ENCODE measurements at places on chromosomes 6 and 20.

DNA sequence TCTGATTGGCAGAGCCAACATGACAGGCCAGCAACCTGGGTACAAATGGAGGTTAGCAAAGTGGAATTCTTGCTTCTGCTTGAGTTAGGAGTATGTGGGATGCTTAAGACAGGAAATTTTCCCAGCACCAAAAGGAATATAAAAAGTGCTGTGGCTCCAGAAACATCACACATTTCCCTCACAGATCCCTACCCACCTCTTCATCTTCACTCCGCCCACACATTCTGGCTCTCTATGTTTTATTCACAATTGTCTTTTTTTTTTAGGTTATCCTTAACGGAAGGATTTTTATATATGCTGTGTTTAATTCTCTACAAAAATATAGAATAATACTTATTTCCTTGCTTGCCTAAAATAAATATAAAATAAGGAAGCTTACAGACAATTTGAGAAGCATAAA lies 563.3 kb upstream of the HS3ST5 start:
- no peak overlapping the region for H3K4me3 ChIP-seq
- no peak overlapping the region for H3K27ac ChIP-seq
- H3K36me3 ChIP-seq: no peaks in the 10 kb centered on the region
- DNase-seq: no peak
- H3K27me3 ChIP-seq: no peaks in the 10 kb centered on the region

DNA sequence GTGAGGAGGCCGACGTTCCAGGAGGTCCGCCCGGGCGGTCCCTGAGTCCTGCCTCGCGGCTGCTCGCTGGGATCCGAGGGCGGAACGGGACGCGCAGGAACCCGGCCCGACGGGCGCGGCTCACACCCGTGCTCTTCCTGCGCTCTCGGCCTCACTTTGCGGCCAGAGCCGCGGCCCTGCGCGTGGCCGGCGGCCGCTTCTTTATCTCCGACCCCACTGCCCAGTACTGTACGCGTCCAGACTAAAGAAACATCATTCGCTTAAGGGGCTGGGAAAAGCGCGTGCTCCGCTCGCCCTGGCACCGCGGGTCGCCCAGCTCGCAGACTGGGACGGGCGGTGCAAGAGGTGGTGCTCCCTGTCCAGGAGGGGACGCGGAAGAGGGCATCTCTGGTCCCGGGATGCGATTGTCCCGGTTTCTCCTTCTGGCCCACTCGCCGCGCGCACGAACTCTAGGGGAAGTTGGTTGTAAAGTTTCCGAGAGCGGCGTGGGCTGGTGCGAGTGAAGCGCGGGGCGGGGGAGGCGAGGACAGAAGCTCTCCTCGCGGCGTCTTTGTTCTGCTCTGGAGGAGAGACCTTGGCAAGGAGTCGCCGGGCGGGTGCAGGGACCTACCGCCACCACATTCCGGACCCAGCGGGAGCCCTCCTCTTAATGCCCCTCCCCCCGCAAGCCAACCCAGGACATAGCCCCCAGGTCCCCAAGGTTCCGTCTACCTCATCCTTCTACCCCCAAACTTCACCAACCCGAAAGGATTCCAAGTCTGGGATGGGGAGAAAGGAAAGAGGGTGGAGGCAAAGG lies 71.0 kb downstream of the SOX4 start:
- H3K27me3 ChIP-seq: peaks cover 43% of the 10 kb centered on the region
- peaks cover 23% of the 10 kb centered on the region for H3K4me1 ChIP-seq
- peak; percentile 44 for DNase-seq
- H3K36me3 ChIP-seq: no peaks in the 10 kb centered on the region
- no peak overlapping the region for H3K27ac ChIP-seq
- H3K4me3 ChIP-seq: peak overlapping the region; percentile 62

DNA sequence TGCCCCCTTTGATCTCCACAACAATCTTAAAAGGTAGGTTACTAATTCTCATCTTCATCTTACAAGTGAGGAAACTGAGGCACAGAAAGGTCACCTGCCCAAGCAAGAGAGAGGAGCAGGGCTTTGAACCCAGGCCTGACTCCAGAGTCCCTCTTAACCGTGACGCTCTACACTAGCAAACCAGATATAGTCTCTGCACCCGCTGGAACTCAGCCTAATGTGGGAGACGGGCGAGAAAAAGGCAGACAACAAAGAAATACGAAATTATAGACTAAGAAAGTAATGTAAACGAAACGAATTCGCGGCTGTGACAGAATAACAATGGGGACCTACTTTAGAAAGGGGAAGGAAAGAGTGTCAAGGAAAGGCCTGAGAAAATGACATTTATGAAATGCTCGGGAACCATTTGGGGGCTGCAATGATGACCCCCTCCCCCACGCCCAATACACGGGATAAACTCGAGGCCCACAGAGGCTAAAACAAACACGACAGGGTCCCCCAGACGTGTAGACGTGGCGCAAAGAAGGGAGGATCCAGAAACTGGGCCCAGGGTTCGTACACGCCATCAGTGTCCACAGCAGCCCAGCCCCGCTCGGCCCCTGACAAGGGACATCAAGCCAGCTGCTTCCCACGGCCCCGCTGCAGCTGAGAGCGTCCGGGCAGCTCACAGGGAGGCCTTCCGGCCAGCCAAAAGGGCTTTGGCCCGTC lies 637 bp downstream of the TRPC4AP start:
- H3K27ac ChIP-seq: peak overlapping the region; percentile 83
- peaks cover 6% of the 10 kb centered on the region for H3K36me3 ChIP-seq
- peaks cover 9% of the 10 kb centered on the region for H3K4me1 ChIP-seq
- peak overlapping the region; percentile 78 for H3K4me3 ChIP-seq
- H3K27me3 ChIP-seq: no peaks in the 10 kb centered on the region

DNA sequence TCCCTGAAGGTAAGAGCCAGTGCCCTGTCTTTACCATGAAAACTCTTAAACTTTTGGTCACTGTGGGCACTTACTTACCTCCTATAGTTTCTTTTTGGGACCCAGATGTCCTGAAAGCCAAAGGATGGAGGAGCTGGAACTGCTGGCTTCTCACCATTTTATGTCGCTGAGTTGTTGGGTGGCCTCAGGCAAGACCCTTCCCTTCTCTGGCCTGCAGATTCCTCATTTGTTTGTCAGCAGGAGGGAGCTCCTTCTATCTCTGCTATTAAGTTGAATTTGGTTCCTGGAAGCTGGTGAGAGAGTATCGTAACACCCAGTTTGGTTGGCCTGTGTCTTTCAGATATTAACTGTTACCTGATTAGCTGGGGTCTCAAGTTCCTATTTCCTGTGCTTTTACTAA lies 68.2 kb upstream of the MYL9 start:
- H3K27me3 ChIP-seq: no peaks in the 10 kb centered on the region
- DNase-seq: no peak
- peaks cover 12% of the 10 kb centered on the region for H3K36me3 ChIP-seq
- peaks cover 36% of the 10 kb centered on the region for H3K4me1 ChIP-seq

DNA sequence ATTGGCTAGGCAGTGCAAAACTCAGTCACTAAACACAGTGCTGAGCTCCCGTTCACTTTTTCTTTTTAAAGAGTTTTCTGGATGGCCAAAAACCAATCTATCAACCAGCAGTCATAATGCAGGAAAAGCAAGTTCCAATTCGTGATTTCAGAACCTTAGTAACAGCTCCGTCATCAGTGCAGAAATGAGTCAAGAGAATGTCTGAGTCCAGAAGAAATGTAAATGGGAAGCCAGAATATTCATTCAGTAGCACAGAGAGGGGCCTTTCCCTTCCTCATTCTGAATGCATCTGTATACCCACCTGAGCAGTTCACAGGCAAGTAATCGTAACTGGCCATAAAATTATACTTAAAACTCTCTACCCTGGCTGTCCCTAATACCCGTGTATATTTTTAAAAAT lies 20.4 kb downstream of the HUS1B start:
- H3K4me3 ChIP-seq: no peak overlapping the region
- no peak for DNase-seq
- peaks cover 9% of the 10 kb centered on the region for H3K36me3 ChIP-seq
- no peaks in the 10 kb centered on the region for H3K27me3 ChIP-seq
- H3K4me1 ChIP-seq: no peaks in the 10 kb centered on the region

- H3K4me1 ChIP-seq: peaks cover 20% of the 10 kb centered on the region
- no peak overlapping the region for H3K27ac ChIP-seq
- H3K27me3 ChIP-seq: peaks cover 59% of the 10 kb centered on the region
- no peaks in the 10 kb centered on the region for H3K36me3 ChIP-seq
- DNase-seq: no peak
Observed at GRCh38 chr20:47960769-47961541, 175.7 kb upstream of the SULF2 start.

GRCh38 chr6:41278699-41279405 lies 7.6 kb downstream of the TREM1 start:
- no peak overlapping the region for H3K4me3 ChIP-seq
- no peaks in the 10 kb centered on the region for H3K4me1 ChIP-seq
- no peak overlapping the region for H3K27ac ChIP-seq
- peak; percentile 77 for DNase-seq
- H3K36me3 ChIP-seq: no peaks in the 10 kb centered on the region

DNA sequence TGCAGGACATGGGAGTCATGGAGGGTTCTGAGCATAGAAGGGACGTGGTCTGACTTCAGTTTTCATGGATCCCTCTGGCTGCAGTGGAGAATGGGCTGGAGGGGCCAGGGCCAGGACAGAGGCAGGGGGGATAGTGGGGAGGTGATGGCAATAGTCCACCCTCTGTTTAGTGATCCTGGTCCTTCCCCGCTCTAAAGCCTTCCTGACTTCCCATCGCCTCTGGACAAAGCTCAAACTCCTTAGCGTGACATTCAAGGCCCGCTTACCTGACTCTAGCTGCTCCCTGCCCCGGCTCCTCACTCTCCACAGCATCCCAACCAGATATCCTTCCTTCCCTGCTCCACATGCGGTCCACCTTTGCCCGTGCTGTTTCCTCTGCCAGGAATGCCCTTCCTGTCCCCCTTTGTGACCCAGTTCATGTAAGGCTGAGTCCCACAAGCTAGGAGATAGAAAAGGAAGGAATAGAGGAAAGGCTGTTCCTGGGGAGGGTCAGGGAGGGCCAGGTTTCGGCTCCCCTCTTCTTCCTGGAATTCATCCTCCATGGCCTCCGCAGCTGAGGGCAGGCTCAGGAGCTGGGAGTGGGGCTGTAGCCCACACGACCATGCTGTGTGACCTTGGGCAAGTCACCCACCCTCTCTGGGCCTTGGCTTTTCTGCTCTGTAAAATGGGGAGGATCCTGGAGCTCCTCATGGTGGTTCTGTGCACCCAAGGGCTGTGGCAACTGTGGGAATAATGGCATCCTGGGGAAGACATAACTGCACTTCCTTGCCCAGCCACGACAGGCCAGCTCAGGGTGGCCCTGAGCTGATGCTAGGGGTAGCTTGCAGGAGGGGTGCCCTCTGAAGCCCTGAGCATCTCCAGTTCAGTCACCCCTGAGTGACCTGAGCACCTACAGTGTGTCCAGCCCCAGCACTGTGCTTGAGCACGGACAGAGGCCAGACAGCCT lies 116.1 kb downstream of the CEBPB start:
- no peak for DNase-seq
- H3K27ac ChIP-seq: no peak overlapping the region
- H3K36me3 ChIP-seq: no peaks in the 10 kb centered on the region
- no peak overlapping the region for H3K4me3 ChIP-seq
- no peaks in the 10 kb centered on the region for H3K27me3 ChIP-seq

GRCh38 chr6:111846492-111847409 lies 26.5 kb downstream of the FYN start:
- H3K27me3 ChIP-seq: no peaks in the 10 kb centered on the region
- peaks cover 27% of the 10 kb centered on the region for H3K4me1 ChIP-seq
- H3K4me3 ChIP-seq: no peak overlapping the region

All from mesenchymal stem cell (in vitro differentiated cells and primary cell).